ENCODE measurements at places on chromosomes 13 and 19.
A peak's percentile ranks its signal among the peaks of the same experiment; 100 is the strongest.

DNA sequence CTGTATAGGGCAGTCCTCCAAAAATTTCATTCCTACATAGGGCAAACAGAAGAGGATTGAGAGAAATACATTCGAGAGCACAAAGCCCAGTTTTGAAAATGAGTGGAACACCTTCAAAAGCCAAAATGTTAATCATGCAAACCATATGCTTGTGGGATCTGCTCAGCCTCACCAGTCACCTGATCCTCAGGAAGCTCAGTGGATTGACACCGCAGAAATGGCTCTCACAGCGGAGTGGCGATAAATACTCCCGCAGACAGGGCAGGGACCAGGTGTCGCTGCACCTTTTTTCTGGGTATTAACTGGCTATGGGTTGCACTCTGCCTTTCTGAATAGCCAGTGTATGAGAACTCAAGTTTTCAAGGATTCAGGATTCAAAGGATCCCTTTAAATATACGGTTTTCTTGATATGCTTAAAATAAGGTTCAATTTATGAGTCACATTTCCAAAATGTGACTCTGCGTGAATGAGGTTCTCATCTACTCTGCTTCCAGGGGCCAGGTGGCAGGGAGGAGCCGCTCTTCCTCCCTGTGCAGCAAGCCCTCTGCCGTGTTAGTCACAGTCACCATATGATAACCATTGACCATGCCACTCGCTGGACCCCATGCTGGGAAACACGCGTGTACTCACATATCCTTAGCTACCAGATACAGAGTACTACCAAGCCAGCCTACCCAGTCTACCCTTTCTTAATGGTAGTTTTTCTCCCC, 18.3 kb upstream of the DHRS12 start:
- DNase-seq, result no peak

DNA sequence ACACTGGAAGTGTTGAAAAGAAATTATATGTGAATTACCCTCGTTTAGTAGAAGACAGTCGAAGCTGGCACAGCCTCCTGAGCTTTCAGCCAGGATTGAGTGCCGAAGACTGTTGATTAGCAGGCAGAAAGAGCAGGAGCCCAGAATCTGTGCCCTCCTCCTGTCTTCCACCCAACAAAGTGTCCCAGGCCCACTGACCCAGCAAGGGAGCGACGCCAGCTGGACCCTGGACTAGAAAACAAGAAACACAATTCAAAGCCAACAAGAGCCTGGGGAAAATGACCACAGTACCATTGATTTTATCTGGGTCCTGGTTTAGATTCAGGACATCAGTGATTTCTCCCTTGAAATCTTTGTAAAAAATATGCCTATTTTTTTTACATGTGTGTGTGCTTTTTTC, 120.7 kb downstream of the RXFP2 start:
- no peak for DNase-seq

- DNase-seq, result no peak
Measured at GRCh38 chr13:102220681-102221228, 181.1 kb downstream of the FGF14 start.

DNA sequence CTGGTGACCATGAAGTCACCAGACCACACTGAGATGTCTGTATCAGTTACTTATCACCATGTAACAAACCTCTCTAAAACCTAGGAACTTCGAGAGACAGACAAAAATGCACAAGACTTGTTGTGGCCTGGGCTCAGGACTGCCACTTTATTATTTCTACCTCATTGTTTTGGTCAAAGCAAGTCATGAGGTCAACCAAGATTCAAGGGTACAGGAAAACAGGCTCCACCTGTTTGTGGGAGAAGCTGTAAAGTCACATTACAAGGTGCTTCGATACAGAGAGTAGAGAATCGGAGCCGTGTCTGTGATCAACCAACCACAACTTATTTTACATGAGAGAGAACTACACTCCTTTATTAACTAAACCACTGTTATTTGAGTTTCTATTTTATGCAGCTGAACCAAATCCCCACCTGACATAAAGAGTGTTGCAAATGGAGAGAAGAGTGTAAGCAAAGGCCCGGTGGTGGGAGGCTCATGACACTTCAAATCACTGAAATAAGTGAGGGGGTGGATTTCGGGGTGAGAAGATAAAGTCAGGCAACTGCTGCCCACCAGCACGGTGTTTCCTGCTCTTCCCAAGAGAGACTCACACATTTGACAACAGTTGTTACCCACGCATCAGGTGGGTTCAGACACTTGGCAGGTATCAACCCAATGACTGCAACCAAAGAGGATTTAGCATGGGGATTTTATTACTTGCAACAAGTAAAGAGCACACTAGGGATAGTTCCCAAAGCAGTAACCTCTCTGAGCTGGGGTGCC, 39.0 kb upstream of the IGSF23 start:
- DNase-seq, result no peak

DNA sequence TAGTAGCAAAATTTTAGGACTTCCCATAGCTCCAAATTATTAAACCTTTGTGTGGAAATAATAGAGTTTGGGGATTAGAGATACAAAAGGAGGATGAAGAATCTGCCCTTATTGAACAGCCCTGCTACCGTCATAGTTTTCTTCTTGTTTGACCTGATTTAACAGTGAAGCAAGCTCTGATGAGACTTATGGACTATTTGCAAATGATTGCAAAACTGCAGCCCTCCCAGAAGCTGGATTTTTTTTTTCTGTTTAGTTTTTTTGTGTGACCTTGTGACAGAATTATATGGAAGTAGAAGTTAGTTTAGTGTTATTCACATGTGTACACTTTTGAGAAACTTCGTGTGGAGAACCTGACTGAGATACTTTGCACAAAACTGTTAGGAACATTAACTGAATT, 267.8 kb downstream of the KCNRG start:
- no peak for DNase-seq

GRCh38 chr13:100088273-100088643, 635 bp upstream of the PCCA start:
- no peak for DNase-seq

DNA sequence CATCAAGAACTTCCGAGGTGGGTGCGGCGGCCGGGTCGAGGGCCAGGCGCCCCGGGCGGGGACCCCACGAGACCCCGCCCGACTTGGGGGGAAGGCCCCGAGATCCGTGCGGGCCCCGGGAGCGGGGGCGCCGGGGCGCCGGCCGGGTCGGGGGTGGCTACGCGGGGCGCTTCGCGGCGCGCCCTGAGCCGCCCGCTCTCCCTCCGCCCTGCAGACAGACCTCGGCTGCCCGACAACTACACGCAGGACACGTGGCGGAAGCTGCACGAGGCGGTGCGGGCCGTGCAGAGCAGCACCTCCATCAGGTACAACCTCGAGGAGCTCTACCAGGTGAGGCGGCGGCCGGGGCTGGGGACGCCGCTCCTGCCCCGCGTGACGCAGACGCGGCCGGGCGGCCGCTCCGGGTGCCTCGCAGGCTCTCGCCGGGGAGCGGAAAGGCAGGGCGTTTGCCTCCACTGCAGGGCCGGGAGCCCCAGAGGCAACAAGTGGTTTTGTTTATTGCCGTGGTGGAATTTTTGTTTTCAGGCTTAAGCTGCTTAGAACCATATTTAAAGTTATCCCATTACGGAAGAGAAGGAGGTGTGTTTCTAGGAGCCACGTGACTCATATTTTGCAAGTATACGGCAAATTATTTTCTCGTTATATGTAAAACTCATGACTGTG, 477 bp downstream of the CUL4A start:
- DNase-seq, result peak; percentile 69

GRCh38 chr13:34020388-34020787, 202.4 kb downstream of the RFC3 start:
- no peak for DNase-seq

DNA sequence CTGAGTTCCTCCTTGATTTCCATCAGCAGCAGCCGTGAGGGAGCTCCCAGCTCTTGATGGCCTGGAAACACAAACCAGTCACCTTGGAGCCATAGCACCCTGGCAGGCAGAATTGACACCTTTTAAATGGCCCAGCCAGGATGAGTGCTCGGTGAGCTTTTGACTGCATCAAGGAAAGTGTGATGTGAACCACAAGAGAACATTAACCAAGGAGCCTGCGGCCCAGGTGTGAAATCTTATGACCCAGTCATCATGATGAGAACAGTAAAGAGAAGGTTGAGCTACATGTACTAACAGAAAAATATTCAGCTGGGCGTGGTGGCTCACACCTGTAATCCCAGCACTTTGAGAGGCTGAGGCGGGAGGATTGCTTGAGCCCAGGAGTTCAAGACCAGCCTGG, 22.8 kb downstream of the SUGP2 start:
- DNase-seq, result no peak

DNA sequence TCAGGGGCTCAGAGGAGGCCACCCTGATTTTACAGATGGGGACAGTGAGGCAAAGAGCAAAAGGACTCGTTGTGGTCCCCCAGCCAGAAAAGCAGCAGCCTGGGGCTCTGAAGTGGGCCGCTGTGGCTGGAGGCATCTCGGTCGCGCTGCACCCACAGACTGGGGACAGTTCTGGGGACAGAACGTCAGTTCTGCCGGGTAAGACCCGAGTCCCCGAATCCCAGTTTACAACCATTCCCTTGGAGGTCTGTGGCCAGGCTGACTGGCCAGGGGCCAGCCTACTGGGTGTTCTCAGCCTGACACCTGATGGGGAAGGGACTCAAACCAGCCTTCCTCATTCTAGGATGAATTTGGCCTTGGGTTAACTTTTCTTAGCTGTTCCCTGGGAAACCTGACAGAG, 14.1 kb downstream of the SUGP1 start:
- DNase-seq, result no peak

DNA sequence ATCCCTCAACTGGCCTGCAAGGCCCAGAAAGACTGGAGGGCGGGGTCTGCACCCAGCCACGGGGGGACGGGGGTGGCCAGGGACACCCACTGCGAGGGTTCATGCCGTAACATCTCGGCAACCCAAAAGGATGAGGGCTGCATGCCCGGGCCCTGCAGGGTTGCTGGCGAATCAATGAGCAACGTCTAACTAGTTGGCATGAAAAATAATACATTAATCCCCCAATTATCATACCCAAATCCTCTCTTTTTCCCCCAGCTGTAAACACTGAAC, 232.2 kb downstream of the TUBA3C start:
- no peak for DNase-seq

DNA sequence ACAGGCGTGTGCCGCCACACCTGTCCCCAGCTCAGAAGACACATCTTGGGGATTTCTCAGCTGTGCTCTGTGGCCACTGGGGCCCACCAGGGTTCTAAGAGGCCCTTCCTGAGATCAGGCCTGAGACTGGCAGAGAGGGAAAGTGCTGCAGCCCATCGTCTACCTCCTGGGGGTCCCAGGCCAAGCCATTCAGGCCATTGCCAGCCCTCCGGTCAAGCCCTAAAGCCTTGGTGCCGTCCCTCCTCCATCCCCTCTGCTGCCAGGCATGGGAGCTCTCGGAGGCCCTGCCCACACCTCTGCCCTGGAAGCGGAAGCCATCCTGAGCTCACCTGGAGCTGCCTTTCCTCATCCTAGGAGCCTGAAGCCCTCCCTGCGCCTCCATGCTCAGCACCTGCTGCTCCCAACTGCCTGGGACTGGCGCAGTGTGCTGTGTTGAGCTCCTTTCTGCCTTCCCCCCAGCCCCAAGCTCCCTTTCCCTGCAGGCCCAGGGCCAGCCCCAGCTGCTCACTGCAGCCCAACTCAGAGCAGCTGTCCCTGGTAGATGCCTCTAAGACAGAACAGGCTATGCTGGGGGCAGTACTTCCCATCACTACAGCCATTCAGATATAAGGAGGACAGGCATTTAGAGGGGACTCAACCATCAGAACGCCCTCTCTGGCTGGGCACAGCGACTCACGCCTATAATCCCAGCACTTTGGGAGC, 2.9 kb downstream of the SLC7A9 start:
- no peak for DNase-seq

DNA sequence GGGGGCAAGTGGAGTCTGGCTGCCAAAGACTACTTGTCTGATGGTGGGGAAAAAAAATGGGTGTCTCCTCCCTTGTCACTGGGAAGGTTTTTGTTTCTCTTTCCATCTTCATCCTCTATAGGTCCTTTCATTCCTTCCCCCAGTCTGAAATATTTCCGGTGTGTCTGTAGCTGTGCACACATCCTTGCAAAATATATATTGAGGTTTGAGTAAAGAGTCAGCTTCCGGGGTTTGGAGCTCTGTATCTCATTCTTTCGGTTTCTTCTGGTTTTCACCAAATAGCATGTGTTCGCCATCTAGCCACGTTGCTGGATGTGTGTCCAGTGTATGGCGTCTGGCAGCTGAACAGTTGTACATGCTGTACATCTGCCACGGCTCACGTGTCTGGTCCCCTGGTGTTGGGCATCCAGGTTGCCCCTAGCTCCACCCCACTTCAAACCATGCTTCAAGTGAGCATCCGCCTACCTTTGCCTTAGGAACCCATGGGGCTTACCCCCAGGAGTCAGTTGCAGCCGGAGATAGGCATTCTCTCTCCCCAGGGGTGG, 142.2 kb downstream of the SIPA1L3 start:
- peak; percentile 39 for DNase-seq

- DNase-seq, result no peak
Measured at GRCh38 chr13:50378509-50379044, 363.3 kb downstream of the KCNRG start.

GRCh38 chr13:111468037-111468959, 147.9 kb downstream of the TEX29 start:
- DNase-seq, result no peak

- DNase-seq, result no peak
Measured at GRCh38 chr13:74678308-74678965, 544.2 kb upstream of the KLF12 start.

GRCh38 chr13:48636550-48636949, 17.2 kb upstream of the CYSLTR2 start:
- DNase-seq, result peak; percentile 8

DNA sequence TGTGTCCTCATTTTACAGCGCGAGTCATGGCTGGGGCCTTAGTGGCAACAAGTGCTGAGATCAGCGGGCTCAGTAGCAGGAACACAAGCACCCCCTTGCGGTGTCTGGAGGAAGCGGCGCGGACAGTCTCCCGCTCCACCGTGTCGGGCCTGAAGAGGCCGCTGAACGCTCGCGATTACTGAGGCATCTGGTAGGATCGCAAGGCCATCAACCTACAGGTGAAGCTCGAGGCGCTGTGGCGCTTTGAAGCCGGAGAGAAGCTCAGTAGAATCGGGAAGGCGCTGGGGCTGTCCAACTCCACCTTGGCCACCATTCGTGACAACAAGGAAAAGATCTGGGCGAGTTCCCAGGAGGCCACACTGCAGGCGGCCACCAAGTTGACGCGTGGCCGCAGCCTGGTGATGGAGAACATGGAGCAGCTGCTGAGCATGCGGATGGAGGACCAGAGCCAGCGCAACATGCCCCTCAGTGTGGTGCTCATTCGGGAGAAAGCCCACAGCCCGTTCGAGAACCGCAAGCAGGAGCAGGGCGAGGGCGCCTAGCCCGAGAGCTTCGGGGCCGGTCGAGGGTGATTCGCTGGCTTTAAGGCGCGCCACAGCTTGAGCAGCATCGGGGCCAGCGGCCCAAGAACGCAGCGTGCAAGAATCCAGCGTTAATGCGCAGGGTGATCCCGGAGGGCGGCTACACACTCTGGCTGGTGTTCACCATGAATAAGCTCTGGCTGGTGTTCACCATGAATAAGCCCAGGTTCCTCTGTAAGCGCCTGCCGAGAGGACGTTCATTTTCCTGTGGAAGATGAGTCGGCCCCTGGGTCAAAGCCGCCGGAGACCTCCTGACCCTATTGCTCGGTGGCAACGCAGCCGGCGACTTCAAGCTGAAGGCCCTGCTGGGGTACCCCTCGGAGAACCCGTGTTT, 8.3 kb upstream of the MZF1 start:
- DNase-seq, result peak; percentile 6

GRCh38 chr13:26971990-26972887, 199.4 kb downstream of the USP12 start:
- peak; percentile 40 for DNase-seq
